ENCODE measurements at places on chromosomes 2 and 18.

- no peak for DNase-seq
Observed at GRCh38 chr2:237320801-237321560, 93.0 kb downstream of the COL6A3 start.

- DNase-seq = no peak
Observed at GRCh38 chr2:142075826-142076225, 55.0 kb downstream of the LRP1B start.

- DNase-seq = no peak
Observed at GRCh38 chr18:37564711-37565100, 892 bp downstream of the CELF4 start.

GRCh38 chr2:142754182-142754581 lies 123.3 kb upstream of the KYNU start:
- DNase-seq = no peak

DNA sequence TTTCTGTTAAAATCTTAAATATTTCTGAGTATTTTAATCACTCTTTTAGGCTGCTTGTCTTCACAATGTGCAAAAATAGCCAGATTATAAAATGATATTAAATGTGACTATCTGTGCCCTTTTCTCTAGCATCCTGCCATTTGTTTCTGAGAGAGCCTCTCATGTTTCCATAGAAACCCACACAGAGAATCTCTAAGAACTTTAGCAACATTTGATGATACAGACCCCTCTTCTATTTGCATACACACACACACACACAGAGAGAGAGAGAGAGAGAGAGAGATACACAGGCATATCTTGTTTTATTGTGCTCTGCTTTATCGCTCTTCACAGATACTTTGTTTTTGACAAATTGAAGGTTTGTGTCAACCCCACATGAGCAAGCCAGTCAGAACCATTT lies 134.5 kb upstream of the DDX18 start:
- DNase-seq = no peak

DNA sequence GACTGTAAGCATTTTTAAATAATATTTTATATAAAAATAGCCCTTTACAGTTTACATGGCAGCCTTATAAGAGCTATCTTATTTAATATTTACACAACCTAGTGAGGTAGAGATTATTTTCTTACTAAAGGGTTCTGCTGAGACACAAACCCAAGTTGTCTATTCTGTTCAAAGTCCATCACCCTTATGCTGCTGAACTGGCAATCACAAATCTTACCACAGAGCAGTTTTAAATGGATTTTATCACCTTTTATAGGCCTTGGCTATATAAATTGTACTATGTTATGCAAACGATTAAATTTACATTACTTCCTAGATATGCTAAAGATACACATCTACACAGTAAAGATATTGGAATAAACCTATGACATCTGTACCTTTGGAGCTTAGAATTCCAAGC lies 40.7 kb downstream of the RBM45 start:
- DNase-seq = no peak

DNA sequence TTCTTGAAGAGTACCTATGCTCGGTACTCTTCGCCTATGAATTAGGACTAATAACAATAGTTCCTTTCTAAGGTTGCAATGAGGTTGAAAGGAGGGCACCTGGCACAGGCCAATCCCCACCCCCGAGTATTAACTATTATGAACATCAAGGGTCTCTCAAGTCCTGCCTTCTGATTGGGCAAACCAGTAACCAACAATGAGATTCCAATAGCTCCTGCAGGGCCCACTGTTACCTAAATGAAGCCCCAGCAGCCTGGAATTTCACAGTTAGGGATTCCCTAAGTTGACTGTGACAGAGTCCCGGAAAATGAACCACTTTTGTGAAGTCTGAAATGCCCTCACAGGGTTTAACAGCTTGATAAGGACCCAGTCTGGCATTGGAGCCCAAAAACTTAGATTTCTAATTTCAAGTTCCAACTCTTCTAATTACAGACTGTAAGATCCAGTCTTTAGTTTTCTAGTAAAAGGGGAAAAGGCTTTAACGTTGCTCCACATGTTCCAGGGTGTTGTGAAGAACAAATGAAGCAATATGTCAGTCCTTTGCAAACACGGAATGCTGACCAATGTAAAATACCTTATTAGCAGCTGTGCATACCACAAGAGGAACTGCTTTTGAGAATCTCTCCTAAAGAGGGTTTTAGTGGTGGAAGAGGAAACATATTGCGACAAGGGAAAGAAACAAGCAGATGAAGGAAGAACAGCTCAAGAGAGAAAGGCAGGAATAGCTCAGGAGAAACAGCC lies 277.7 kb upstream of the MAP2 start:
- no peak for DNase-seq

GRCh38 chr18:8835521-8835953 lies 130.2 kb downstream of the MTCL1 start:
- no peak for DNase-seq

GRCh38 chr2:230589025-230589424 lies 123.6 kb upstream of the CAB39 start:
- DNase-seq = no peak

DNA sequence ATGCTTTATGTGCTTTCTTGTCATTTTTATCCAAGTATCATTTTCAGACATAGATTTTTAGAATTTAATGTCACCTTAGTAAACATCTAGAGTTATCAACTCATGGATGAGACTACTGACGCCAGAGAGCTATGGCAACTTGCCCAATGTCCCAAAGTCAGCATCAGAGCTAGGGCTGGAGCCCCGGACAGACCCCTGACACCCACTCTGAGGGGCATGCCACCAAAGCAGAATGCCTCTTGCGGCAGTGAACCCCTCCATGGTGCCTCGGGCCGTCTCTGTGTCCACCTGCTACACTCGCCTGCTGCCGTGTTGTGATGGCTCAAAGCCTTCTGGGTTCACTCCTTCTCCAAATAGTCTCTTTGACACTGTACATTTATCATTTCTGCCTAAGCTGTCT lies 5.4 kb downstream of the SIGLEC15 start:
- DNase-seq = no peak

GRCh38 chr18:36903215-36903928 lies 74.4 kb downstream of the KIAA1328 start:
- DNase-seq = no peak

- DNase-seq = no peak
Observed at GRCh38 chr2:7972670-7973069, 709.2 kb upstream of the ID2 start.

- no peak for DNase-seq
Observed at GRCh38 chr2:240499309-240500301, 58.2 kb downstream of the ANKMY1 start.

- peak; percentile 9 for DNase-seq
Observed at GRCh38 chr2:124804014-124804940, 779.2 kb downstream of the CNTNAP5 start.

GRCh38 chr2:217316743-217317142 lies 456.9 kb upstream of the TNP1 start:
- peak; percentile 39 for DNase-seq

GRCh38 chr2:239398521-239398921 lies 2.3 kb downstream of the HDAC4 start:
- no peak for DNase-seq

DNA sequence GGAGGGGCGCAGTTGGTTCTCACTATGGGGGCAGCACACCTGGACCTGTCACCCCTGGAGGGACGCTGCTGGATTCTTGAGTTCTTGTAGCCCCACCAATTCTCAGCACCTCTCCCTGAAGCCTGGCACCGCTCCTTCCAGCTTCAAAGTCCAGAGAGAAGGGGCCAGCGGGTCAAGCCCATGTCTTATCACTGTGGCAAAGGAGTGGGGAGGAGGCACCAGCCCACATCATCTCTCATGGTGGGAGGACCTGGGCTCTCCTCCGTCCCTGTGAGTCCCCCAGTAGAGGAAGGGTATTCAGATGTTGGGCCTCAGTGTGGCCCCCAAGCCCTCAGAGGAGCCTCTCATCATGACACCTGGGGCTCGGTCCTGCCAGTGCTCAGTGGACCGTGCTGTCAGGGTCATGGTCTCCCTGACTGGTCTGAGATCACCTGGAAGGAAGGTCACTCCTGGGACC lies 67.4 kb downstream of the HS1BP3 start:
- no peak for DNase-seq

GRCh38 chr2:16361261-16361995 lies 304.2 kb downstream of the CYRIA start:
- DNase-seq = no peak

GRCh38 chr2:1318366-1319009 lies 94.8 kb upstream of the TPO start:
- no peak for DNase-seq

DNA sequence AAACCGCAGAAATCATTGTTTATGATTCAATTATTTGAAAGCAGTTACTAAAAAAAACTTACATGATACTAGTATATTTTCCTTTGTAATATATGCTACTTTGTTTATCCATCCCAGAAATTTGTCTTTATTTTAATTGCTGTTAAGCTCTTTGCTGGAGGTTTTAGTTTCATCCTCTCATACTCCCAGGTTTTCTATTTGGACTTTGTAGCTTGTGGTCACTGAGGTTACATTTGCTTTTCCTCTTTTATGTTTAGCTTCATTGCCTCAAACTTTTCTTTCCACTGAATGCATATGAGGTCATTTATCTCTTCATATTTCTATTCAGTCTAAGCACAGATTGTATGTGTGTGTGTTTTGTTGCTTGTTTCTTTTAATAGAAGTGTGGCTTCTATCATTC lies 89.9 kb downstream of the ERBB4 start:
- no peak for DNase-seq

DNA sequence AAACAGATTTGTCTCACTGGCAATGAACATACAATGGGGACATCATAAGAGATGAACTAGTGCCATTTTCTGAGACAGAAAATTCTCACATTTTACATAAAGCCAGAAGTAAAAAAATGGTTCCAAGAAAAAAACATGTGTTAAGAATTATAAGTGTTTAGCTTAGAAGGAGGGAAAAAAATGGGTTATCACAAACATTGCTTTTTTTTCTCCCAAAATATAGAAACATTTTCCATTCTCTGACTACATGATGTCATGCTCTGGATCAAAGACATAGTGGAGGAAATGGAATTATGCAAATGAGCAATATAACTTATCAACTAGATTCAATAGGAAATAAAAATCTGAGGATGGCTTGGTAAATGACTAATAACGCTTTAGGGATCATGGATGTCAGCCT lies 49.8 kb downstream of the SPATS2L start:
- no peak for DNase-seq

DNA sequence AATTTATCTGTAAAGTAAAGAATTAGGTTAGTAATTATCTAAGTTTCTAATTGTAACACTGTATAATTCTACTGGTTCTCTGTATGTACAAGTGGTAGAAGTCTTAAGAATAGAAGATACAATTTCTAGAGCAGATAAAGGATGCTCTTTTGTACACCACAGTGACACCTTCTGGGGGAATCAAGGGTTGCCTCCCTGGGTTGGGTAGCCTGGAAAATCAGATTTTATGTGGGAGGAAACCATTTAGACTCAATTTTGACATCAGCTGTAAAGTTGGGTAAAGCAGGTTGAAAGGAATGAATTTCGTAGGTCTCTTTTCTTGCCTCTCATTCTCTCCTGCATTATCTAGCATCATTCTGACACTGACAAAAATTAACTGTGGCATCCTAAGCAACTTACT lies 354.8 kb downstream of the DCC start:
- no peak for DNase-seq

DNA sequence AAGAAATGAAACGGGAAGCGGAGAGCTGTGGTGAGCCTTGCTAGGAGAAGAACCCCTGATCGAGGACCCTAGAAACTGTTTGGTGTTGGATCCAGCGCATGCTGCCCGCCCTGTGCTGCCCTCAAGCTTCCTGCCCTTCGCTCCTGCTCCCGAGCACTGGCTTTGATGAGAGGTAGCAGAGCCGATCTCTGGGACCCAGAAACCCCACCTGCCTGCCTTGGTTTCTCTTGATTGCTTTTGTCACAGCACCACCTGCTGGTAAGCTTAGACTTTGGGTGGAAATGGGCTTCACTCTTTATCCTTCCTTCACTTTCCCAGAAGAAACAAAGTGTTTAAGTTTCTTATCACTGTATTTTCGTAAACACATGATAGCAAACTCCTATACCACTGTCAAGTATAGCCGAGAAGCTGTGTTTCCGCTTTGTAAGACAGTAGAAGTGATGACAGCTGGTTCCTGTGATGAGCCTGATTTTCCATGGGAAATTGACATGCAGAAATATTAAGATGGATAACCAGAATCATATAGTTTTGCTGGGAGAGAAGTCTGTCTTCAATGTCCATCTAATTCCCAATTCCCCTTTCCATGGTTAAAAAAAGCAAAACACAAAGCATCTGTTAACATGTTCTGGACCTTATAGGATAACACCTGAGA lies 267.4 kb downstream of the PHLPP1 start:
- DNase-seq = peak; percentile 63

GRCh38 chr2:142065700-142066099 lies 65.1 kb downstream of the LRP1B start:
- no peak for DNase-seq
